ENCODE measurements at places on chromosomes 5 and 9.

- no peak for DNase-seq
Observed at GRCh38 chr5:5633579-5633978, 211.1 kb downstream of the ICE1 start.

GRCh38 chr5:174246743-174247142 is 201.2 kb downstream of the NSG2 start:
- DNase-seq: no peak

DNA sequence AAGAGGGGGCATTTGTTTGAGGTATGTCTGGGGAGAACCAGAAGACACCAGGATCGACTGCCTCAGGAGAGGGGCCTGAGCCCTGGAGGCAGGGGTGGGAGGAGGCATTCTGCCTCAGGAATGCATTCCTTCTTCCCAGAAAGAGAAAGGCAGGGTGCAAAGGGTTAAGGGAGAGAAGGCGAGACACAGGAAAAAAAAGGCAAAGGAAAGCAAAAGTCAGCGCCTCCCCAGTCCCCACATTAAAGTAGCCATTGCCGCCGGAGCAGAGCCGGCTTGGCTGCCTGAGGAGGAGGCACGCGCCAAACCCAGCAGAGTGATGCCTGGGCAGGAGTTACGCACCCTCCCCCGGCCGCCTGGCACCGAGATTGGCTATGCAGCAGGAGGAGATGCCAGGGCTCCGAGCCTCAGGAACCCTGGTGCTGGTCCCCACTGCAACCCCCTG is 123.8 kb upstream of the PHYKPL start:
- no peak for DNase-seq

DNA sequence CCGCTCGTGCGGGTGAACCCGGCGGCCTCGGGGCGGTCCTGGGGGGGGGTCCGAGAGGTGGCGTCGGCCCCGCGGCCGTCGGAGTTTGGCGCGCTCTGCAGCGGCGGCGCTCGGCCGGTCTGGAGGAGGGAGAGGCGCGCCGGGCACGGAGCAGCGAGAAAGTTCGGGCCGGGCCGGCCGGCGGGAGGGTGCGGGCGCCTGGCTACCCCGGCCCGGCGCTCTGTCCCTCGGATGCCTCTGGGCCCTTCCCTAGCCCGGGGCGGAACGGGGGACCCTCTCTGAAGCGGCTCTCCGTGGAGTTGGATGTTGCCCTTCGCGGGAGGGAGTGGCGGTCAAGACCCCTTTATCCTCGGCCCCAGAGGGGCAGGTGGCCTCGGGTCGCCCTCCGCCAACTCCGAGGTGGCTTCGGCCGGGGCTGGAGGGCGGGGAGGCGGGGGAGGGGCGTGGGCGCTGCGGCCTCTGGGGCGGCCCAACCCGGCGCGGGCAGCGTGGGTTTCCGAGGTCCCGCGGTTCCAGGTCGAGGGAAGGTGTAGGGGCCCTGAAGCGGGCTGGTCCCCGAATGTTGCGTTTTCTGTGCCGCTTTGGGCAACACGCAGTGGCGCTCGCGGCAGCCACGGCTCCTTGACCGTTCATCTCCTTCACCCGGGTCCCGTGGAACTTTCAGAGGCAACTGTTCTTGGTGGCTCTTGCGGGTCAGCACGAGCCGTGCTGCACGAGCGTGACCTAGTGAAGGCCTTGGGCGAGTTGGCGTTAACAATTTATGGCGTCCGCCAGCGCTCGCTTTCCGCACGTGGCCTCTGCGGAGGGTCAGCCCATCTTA is 290.5 kb downstream of the DOCK8 start:
- peak; percentile 9 for DNase-seq

DNA sequence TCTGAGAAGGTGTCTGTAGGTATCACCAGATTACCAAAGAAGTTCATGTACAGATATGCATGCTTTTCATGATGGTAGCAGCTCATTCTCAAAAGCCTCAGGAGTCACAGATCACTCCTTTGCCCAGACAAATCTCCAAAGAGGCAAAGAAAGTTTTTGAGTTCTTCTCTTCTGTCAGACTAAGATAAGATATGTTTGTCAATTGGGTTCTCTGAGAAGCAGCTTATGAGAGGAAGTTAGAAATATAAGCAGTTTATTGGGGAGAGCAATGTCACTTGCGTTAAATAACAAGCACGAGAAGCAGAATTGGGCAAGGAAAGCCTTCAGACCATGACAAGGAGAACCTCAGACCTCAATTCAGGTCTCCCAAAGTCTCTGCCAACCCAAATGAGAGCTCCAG is 219.2 kb upstream of the KLF4 start:
- no peak for DNase-seq

DNA sequence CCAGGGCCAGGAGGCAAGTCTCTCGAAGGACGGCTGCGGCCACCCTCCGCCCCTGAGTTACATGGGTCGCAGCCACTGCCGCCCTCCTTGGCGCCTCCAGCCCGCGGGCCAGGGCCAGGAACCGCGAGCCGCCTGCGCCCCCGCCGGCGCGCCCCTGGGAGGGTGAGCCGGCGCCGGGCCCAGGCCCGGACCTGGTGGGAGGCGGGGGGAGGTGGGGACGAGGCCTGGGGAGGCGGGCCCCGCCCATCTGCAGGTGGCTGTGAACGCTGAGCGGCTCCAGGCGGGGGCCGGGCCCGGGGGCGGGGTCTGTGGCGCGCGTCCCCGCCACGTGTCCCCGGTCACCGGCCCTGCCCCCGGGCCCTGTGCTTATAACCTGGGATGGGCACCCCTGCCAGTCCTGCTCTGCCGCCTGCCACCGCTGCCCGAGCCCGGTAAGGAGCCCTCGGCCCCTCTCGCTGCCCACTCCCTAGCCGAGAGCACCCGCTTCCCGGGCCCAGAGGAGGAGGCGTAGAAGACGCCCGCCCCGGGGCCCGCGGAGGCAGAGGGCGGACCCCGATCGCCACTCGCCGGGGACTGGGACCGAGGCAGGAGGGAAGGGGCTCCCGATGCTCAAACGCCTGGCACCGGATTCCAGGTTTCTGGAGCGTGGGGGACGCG is at the start of gene ASS1:
Gene ASS1 (plus strand): TSS at position 397 of the 657 bp plus-strand sequence. CDS start 7,268 bp downstream, outside the sequence.
- no peak for DNase-seq

GRCh38 chr5:1124205-1125029 is 12.6 kb upstream of the SLC12A7 start:
- DNase-seq: no peak

DNA sequence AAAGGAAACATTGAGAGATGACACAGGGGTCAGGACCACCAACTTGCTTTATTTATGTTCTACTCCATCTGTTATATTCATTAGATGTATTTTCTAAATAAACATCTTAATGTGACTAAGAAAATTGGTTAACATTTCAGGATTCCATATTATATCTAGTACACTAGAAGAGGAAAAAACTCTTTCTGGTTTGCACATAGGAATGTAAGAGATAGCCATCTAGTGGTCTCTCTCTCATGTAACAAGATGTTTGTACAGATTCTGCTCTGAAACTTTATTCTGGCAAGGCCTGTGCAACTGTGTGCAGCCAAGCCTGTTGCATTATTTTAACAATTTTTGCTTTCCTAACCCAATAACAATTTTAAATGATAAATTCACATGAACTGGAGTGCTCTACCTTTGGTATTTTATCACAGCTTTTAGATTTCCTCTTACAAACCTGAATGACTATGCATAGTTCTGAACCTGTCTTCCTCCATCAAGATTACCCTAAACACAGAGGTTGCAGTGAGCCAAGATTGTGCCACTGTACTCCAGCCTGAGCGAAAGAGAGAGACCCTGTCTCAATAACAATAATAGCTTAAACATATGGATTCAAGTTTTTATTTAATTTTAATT is 148.2 kb downstream of the GIN1 start:
- DNase-seq: no peak

- DNase-seq: no peak
Observed at GRCh38 chr9:21747175-21747574, 55.3 kb upstream of the MTAP start.

DNA sequence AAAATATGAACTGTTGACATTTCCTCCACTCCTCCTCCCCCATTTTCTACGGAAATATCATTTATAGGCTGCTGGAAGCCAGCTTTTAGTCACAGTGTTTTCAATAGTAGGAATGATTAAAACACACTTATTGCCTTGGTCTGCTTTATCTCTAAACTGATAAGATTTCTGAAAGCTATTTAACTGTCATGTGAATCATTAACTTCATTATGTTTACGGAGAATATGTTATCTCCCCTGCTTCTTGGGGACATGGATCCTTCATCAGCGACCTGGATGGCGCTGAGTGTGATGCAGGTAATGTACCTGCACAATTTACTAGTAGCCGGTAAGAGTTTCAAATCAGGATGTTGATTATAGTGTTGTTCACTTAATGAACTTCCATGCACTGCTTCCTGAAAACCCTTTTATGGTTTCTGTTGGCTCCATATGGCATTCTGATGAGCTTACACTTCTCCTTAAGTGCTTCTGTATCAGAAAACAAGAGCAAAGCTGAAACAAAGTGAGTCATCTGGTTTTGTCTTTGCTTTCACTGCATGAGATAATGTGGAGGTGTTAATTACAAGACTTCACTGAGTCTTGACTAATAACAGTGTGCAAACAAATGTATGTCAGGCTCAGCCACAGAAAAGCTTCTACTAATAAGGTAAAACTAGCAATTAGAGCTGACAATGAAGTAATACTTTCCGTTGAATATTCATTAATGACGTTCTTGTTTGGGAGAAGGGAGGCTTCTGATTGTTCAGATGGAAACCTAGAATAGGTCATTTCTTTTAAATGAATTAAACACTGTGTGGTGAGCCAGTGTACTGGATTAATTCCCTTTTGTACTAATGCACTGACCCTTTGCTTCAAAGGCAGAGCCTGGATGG is 162.4 kb upstream of the ZNF608 start:
- no peak for DNase-seq

DNA sequence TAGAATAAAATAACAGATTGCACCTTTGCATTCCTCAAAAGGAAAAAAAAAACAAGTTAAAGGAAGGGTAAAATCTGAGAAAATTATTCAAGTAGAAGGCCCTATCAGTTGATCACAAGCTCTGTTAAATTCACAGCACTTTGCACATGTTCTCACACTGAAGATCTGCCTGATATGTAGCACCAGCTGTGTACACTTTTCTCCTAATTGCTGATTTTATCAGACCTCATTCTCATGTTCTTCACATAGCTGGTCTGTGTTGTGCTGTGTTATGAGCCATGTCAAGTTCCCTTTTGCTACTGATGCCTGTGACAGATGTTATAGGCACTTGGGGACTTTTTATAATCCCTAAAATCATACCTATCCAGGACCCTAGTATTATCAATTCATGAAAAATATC is 390.4 kb upstream of the PRR16 start:
- no peak for DNase-seq

- DNase-seq: no peak
Observed at GRCh38 chr5:6354848-6355247, 23.5 kb downstream of the MED10 start.

GRCh38 chr9:15722888-15723287 is 170.0 kb downstream of the CCDC171 start:
- DNase-seq: no peak

DNA sequence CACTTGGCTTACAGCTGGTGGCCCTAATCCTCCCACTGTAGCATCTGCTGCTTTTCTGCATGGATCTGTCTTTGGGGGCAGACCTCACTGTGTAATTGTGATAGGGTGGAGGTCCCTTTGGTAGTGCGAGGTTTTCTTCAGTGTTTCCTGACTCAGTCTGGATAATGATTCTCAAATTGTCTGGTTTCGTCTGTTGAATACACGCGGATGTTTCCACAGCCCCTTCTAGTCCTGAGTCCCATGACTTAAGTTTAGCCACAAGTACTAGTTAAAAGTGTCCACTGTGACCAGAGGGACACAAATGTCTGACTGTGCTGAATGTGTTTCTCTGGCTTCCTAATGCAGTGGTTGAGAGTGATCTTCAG is 70.5 kb downstream of the LMNB1 start:
- DNase-seq: no peak

DNA sequence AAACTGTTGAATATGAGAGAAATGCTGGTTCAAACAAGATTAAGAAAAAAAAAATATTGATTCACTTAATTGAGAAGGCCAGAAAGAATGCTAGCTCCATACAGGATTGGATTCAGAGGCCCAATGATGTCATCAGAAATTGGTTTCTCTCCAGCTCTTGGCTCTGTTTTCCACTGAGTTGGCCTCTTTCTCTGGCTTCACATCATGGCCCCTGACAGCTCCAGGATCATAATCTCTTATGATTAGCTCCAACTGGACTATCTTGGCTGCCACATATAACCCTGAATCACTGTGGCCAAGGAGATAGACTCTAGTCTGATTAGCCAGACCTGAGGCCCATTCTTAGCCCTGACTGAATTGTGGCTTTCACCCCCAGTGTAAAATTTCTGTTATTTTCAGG is 244.7 kb upstream of the GRAMD2B start:
- DNase-seq: no peak

- DNase-seq: no peak
Observed at GRCh38 chr9:10686943-10687342, 74.1 kb upstream of the PTPRD start.

- DNase-seq: no peak
Observed at GRCh38 chr9:13244181-13244580, 35.3 kb downstream of the MPDZ start.

- DNase-seq: peak; percentile 42
Observed at GRCh38 chr5:74865804-74866595, at the start of gene FAM169A. TSS of gene FAM169A (minus strand) at chr5:74866387. CDS start at chr5:74841676, 24,711 bp downstream.

- no peak for DNase-seq
Observed at GRCh38 chr9:110142868-110143481, 65.0 kb downstream of the C9orf152 start.

- DNase-seq: no peak
Observed at GRCh38 chr9:12604164-12604821, 88.9 kb upstream of the TYRP1 start.

DNA sequence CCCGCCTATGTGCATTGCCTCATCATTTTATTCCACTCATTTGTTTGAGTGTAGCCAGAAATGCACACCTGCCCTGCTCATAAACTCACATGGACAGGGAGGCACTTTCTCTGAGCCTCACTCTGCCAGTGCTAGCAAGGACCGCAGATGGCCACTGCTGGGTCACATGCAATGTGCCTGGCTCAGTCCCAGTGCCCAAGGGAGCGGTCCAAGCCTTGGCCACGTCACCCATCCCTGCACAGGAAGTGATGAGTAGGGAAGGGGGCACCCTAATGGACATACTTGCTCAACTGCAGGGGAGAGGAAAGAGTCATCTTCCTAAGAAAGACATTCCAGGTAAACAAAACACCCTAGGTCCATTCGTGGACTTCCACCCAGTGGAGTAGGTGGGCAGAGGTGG is 630.9 kb downstream of the IRX1 start:
- no peak for DNase-seq

DNA sequence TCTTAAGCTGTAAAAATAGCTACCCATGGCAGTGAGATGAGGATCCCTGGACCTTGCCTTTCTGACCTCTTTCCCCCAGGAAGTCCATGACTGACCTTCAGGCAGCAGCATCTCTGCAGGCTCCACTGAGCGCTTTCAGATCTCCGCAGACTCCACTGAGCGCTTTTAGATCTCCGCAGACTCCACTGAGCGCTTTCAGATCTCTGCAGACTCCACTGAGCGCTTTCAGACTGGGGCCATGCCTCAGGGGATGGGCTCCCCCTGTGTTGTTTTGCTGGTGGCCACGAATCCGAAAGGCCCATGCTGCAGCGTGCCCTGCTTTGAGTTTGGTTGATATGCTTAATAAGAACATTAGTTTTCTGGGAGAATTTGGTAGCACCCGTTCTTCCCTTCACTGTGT is 254.2 kb downstream of the FANCC start:
- DNase-seq: no peak
